ENCODE measurements at places on chromosomes 5 and 9. TPM values are rescaled to one million over a fixed set of nuclear protein-coding genes. Genes with fewer than 3 reads are reported as not detected.

The PPP3R2 gene
- 0.10 TPM for polyA plus RNA-seq

The AFF4 gene
- 63.9 TPM for polyA plus RNA-seq

The SLC36A3 gene
- polyA plus RNA-seq: not detected

The WDR31 gene
- polyA plus RNA-seq: 7.6 TPM

The SLC45A2 gene
- polyA plus RNA-seq: 0.26 TPM

The FBN2 gene
- 112 TPM for polyA plus RNA-seq

GRCh38 chr5:84017523-84018172 lies 297.0 kb upstream of the HAPLN1 start:
- no peak for DNase-seq

- no peak for DNase-seq
Observed at GRCh38 chr9:129626625-129627284, 792 bp downstream of the NTMT1 start.

- no peak for DNase-seq
Observed at GRCh38 chr9:116646661-116647514, 40.2 kb upstream of the TRIM32 start.

- no peak for DNase-seq
Observed at GRCh38 chr5:142506046-142506445, 179.8 kb downstream of the FGF1 start.

- no peak for DNase-seq
Observed at GRCh38 chr9:105311306-105311705, 66.9 kb downstream of the SLC44A1 start.

DNA sequence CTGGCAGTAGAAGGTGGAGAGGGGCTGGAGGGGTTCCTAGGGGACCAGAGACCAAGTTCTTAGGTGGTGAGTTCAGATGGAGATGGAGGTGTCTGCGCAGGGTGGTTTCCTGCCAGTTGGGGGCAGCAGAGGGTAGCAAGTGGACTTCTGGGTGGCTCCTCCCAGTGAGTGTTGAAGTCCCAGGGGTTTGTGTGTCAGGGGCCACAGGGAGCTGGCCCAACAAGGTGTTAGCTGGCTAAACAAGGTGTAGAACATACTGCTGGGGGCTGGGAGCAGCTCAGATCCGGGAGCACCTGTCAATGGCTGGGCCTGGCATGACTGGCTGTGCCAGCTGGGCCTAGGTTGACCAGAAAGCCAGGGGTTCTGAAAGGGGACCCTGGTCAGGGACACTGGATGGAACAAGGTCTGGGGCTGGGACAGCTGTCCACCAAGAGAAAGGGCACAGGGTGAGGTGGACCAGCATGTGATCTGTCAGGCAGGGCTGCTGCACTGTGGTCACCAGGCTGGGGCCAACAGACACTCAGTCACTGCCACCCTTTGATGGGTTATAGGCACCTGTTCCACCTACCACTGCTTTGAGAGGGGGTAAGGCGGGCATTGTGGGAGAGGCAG lies 35.6 kb downstream of the DAB2IP start:
- DNase-seq: no peak

DNA sequence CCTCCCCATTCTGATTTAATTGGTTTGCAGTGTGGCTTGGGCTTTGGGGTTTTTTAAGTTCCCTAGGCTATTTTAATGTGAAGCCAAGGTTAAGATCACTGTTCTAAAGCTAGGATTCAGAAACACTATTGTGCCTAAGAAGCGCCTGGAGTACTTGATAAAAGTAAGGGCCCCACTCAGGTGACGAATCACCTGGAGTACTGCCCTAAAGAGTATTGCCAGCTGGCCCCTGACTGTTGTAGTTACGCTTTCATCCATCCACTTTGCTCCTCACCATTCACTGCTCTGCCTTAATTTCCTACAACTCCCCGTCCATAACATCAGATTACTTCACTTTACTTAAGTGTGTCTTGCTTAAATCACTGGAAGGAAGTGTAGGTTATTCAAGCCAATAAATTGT lies 119.3 kb downstream of the CD180 start:
- DNase-seq: no peak
